ENCODE measurements at places on chromosomes 3 and 15. TPM values are rescaled to one million over a fixed set of nuclear protein-coding genes. Genes with fewer than 3 reads are reported as not detected.

GRCh38 chr3:20316238-20316637, 130.2 kb upstream of the SGO1 start:
- DNase-seq: no peak

DNA sequence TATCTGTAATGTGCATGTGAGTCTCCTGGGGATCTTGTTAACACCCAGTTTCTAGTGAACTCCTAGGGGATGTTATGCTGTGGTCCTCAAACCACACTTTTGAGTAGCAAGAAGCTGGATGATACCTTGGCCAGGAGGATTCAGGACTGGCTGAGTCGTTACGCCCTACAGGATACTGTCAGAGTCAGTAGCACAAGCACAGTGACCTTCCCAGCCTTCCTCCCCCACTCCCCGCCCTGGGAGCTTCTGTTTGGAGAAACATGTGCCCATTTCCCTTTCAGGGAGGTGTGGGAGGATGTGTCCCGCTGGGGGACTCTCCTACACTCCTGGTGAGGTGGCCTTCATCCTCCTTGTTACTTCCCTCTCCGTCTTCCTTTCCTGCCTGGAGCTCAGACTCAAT, 76.4 kb upstream of the TRPM1 start:
- DNase-seq: no peak

DNA sequence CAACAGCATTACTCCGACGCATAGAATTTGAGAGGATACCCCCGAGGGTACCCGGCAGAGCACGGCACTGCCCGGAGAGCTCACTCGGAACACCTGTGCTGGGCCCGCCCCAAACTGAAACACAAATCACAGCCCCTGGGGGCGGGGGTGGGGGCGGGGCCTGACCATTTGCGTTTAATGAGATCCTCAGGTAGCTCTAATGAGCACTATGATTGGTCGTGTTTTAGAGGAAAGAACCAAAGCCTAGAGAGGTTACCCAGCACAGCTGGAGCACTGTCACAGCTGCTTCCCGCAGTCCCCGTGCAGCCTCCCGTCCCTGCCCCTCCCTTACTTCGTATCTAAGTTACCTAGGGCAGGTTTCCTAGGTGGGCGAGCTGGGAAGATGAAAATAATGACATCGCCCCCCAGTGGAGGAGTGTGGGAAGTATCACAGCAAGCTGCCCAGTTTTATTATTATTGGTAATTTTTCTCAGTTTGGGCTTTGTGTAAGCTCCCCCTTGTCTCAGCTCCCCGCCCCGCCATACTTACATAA, 187.1 kb downstream of the PDE8A start:
- no peak for DNase-seq

GRCh38 chr3:10883478-10884234, 67.6 kb downstream of the SLC6A11 start:
- no peak for DNase-seq

DNA sequence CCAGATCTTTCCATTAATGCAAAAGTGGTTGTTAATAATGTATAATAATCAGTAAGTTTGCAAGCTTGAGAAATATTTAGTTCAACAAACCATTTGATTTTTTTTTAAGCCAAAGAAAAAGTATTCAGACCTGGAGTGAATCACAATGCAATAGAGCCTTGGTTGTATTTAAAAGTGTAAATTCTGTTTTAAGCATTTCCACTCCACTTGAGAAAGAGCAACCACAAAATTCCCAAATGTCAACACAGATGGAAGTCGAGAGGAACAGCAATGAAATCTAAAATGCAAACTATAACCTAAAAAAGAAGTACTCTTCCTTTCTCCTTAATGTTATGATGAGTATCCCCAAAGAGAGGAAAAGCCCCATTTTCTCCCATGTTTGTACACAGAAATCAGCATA, 20.2 kb downstream of the GBE1 start:
- no peak for DNase-seq

DNA sequence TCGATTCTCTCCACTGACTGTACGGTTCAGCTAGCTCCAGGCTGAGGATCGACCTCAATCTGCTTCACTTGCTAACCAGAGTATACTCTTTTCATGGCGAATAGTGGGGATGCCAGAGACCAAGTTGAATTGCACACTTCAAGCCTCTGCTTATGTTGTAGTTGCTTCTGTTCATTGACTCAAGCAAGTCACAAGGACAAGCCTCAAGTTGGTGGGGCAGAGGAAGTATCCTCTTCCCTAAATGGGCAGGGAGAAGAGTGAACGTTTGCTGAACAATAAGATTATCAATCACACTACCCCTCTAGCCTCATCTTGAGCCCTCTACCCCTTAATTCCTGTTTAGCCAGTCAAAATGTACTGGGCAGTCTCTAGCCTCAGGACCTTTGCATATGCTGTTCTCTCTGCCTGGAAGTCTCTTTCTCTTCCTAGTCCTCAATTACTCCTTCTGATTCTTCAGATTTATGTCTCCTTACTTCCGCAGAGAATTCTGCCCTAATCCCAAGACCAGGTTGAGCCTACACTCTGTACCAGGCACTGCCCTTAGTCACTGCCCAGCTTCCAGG, 390.4 kb upstream of the PROK2 start:
- no peak for DNase-seq

GRCh38 chr3:187967993-187968392, 186.0 kb upstream of the LPP start:
- DNase-seq: no peak

- DNase-seq: no peak
These were observed 21.3 kb upstream of the RIOX2 start for GRCh38 chr3:97993526-97993925.

GRCh38 chr3:37937156-37937555, 53.4 kb upstream of the VILL start:
- DNase-seq: no peak

DNA sequence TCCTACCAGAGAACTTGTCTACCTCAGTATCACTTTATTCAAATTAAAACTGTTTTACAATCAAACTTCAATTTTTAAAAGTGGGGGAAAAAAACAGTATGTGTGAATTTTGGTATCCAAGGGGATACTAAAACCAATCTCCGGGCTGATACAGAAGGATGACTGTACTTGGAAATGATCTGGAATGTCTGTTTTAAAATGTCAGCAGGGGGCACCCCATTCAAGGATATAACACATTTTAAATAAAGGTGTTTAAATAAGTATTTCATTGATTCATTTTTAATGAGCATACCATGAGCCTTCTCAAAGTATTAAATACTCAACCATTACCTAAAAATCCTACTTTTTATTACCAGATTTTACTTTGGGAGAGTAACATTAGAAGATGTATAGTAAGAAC, 67.9 kb downstream of the ULK4 start:
- DNase-seq: no peak

- no peak for DNase-seq
These were observed 3.9 kb downstream of the CRYGS start for GRCh38 chr3:186540221-186540834.

- no peak for DNase-seq
These were observed 77.8 kb upstream of the WDR72 start for GRCh38 chr15:53837263-53837662.

DNA sequence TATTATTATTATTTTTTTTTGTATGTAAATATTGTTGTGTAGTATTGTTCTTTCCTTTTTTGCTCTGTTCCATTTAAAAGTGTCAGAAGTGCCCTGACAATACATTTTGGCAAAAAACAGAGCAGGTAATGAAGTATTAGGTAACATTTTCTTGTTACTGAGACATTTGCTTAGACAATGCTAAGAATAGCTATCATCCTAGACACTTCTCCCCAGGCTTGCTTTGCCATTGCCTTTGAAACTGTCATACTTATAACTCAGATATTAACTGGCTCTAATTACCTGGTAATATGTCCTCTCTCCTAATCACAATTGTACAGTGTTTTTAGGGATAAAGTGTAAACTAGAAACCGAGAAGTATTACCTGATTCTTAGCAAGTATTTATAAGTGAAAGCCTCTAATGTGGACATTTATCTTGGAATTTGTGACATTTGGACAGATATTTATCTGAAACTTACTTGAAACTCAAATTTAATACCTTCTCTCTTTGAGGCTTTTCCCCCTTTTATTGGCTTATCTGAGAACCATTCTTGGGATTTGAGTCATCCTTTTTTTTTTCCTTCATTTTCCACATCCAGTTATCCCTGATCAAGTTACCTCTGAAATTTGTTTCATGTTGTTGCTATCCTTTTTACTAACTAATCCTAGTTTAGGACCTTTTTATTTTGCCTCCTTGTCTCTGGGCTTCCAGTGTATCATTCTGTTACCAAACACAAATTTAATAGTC, 13.1 kb downstream of the ARIH1 start:
- DNase-seq: no peak

- no peak for DNase-seq
These were observed 22.9 kb downstream of the MITF start for GRCh38 chr3:69761896-69762767.

DNA sequence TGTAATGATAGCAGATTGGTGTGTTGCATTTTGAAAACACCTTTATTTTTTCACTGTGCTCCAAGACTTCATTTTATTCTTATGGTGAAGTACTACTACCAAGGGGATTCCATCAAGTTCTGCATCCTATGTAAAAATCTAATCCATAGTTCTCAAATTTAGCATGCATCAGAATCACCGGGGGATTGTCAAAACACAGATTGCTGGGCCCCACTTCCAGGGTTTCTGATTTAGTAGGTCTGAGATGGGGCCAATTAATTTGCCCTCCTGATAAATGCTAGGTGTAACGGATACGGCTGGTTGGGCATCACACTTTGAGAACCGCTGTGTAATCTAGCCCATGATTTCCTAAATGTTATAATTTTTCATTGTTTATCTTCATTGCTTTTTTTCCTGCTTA, 692 bp downstream of the ZWILCH start:
- DNase-seq: no peak

DNA sequence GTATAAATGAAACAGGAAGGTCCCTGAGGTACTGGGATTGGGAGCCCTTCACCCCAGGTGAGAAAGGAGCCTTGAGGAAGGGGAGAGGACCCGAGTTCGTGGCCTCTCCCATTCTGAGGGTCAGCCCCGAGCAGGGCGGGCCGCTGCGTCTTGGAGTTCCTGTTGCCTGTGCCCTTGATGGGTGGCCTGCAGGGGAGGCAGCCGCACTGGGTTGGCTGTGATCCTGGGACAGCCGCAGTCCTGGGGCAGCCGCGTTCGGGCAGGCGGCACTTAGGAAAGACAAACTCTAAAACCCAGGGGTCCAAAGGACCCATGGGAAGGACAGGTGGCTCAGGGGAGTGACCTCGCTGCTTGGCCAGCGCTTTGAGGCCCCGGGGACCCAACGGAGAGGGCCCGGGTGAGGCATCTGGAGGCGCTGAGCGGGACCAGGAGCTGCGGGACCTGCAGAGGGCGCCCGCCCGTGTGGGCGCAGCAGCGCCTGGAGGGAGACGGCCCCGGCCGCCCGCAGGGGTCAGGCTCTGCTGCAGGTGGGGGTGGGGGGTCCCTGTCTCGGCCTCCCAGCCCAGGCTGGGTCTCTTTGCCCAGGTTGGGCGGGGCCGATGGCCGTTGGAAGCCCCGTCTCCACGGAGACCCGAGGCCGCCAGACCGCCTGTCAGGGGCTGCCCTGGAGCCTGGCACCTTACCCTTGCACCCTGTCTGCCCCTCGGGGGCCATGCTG, 65.1 kb downstream of the HMCES start:
- DNase-seq: no peak

DNA sequence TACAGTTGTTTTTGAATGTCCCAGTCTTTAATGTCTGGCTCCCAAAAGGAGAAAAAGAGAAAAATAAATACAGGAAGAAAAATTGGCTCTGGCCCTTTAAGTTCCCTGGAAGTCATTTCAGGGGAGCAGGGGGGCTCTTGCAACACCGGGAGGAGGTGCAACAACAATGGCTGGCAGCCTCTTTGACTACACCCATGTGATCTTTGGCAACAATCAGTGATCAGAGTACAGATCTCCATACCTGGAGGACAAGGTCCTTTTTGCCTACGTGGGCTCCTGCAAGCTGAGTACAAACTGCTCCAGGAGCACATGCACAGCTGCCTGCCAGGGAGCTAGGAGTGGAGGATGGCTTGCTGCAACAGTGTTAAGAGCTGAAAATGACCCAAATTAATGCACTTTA, 63.9 kb downstream of the GLCE start:
- DNase-seq: no peak

DNA sequence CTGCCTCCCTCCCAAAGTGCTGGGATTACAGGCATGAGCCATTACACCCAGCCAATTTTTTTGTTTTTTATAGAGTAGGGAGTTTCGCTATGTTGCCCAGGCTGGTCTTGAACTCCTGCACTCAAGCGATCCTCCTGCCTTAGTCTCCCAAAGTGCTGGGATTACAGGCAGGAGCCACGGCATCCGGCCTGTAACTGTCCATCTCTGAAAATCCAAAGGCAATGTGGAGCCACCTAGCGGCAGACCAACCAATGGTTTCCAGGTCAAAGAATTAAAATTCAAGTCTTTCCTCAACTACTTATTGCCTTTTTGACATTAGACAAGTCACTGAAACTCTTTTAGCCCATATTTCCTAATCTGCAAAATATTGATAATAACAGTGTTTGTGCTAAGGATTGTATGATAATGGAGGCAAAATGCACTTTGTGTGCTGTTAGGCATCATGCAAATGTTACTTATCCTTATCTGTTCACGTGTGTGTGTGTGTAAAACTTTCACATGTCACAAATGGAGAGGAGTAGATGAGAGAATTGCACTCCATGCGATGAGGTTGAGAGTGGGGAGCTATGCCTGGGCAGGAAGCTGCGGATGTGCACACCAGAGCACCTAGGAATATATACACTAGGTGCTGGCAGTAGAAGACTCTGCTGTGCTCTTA, 48.7 kb downstream of the COL8A1 start:
- no peak for DNase-seq

DNA sequence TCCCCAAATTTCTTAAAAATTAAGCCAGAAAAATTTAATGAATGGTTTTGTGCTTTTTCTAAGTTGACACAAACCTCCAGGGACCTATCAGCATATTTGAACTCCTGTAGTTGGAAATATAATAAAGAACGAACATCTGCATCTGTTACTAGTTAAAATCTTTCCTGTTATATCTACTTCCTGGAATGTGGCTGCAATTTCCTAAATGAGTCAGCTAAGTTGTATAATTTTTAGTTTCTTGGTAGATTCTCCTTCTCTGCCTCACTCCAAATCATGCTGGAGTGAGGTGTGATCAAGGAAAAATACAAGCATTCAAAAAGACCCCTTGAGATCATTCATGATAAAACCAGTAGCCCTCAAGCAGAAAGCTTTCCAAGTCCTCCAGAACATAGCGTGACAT, 106.2 kb upstream of the MCTP2 start:
- DNase-seq: no peak

GRCh38 chr3:47028146-47028545, 48.7 kb downstream of the NBEAL2 start:
- no peak for DNase-seq

- DNase-seq: no peak
These were observed 52.5 kb upstream of the ZCWPW2 start for GRCh38 chr3:28295898-28296490.

GRCh38 chr15:93018574-93018973, 70.4 kb downstream of the RGMA start:
- DNase-seq: no peak

The SAMMSON gene
- 6.1 TPM for total RNA-seq

The GOLGA8N gene
- total RNA-seq: 2.6 TPM

The PLCH1 gene
- total RNA-seq: 0.29 TPM

The SLC26A6 gene
- 9.0 TPM for total RNA-seq

The IQCH gene
- 3.0 TPM for total RNA-seq

The PIF1 gene
- 2.1 TPM for total RNA-seq

The DVL3 gene
- 33.7 TPM for total RNA-seq

The PLSCR5 gene
- not detected for total RNA-seq
